ENCODE measurements at places on chromosomes 3 and 15.

DNA sequence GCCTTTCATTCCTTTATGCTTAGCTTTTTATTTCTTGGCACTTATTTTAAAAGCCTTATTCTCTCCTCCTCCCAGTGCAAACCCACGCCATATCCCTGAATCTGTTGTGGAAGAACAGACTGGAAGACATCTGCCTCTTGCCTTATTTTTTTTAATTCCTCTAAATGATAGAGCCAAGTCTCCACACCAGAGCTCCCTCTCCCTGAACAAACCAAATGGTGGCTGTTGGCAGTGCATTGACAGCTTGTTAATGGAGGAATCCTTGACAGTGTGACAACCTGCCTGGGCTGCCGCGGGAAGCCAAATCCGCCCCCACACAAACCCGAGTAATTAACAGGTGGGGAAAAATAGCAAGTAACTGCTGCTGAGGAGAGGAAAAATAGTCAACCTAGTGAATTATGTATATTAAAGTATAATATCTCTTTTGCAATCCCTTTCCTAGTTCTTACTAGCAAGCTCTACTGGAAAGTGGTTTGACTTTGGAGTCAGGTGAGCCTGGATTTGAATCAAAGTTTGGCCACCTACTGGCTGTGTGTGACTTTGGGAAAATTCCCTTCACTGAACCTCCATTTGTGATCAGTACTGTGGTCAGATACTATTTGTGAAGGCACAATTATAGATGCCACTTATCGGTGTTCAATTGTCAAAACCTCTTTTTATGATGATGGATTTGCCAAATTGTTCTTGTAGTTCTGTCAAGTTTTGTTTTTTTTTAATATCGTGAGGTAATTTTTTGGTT is 589.6 kb downstream of the PDCD6IP start:
- no peak for DNase-seq

DNA sequence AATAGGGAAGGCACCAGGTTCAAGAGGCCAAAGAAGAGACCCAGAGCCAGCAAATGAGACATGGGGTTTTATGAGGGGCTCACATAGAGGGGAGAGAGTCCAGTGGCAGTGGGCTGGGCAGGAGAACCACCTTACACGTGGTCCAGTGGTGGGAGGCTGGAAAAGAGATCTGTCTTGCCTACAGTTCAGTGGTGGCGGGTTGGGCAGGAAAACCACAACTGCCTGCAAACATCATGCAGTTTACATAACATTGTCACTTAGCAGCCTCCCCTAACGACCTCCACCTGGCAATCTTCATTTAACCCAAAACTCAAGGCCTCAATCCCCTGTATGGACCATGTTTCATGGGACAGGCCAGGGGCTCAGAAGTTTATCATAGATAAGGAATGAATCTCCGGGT is 29.1 kb downstream of the CRYGS start:
- DNase-seq: no peak

GRCh38 chr3:196976941-196977340 is 8.3 kb upstream of the PIGZ start:
- DNase-seq: no peak

- no peak for DNase-seq
These were observed 187.8 kb downstream of the SHQ1 start for GRCh38 chr3:72660270-72661114.

- DNase-seq: no peak
These were observed 15.2 kb downstream of the TRAIP start for GRCh38 chr3:49841126-49841696.

DNA sequence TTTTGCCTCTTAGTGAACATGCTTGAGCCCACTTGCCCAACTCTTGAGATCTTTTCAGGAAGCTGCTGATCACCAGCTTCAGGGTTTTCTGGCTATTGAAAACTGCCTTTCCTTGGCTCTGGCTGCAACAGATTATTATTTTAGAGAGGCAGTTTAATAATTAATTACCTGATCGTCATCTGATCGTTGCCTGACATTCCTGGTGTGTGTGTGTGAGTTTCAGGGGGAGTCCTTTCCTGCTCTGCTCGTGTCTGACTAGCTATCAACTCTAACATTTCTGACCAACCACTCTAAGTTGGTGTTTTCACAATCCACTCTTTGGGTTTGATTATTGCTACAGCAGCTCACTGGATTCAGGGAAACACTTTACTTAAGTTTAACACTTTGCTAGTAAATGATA is 84.3 kb upstream of the SPATA16 start:
- DNase-seq: no peak

DNA sequence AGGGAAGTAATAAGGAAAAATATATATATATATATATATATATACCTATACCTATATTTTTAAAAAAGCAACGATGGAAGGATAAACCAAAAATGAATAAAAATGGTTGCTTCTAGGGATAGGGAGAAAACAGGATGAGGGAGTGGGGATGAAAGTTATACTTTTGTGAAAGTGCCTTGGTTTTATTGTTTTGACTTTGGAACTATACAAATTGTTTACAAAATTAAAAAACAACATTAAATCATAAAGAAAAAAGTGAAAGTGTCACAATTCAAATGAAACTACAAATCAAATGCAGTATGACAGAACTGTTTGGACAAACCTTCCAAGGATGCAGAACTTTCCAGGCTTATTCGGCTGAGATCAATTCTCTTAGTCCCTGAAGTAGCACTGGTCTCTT is 54.4 kb downstream of the SLC24A1 start:
- no peak for DNase-seq

GRCh38 chr15:92606126-92606835 is 49.3 kb downstream of the FAM174B start:
- DNase-seq: no peak

DNA sequence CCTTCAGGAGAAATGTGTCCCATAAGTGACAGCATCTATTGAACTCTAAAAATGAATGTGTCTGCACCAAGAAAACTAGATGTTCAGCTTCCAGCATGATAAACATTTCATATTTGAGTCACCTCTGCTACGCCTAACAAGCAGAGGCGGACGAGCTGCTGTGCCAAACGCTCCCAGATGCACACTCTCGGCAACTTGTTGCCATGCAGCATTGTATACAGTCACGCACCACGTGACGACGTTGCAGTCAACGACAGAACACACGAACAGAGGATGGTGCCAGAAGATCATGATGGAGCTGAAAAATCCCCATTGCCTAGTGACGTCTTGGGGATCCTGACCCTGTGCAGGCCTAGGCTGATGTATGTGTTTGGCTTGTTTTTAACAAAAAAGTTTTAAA is 137.5 kb downstream of the XXYLT1 start:
- peak; percentile 12 for DNase-seq

DNA sequence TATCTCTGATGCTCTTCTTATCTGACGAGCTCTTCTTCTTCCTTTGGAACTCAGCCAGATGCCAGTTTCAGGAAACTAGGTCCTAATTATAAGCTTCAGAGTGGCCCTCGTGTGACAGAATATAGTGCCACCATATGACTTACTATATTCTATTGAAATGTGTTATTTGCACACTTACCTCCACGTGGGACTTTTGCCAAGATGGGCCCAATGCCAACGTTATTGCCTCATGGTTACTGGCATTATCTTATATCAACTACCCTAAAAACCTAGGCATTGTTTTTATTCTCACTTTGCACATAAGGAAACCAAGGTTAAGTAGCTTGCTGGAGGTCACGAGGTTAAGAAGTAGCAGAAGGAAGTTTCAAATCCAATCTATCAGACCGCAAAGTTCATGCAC is 71.3 kb upstream of the SLCO3A1 start:
- DNase-seq: no peak

GRCh38 chr3:131899021-131899420 is 135.8 kb downstream of the CPNE4 start:
- no peak for DNase-seq

DNA sequence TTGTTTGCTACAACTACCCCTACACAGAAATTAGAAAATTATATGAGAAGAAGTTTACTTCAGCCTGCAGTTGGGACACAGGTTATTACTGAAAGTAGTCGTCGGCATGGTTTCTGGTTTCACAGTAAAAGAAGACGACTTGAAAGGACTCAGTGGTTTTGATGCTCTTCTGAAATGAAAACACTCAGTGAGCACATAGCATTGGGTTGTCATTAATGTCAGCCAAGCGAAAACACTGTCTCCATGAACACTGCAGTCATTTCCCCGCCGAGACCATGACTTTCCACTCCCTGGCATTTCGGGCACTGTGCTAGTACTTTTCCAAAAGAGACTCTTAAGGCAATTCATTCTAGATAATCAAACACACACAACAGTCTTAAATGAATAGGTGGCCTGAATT is 69.2 kb upstream of the ICE2 start:
- no peak for DNase-seq

- peak; percentile 54 for DNase-seq
These were observed 534 bp downstream of the FRMD5 start for GRCh38 chr15:44194323-44195150.

DNA sequence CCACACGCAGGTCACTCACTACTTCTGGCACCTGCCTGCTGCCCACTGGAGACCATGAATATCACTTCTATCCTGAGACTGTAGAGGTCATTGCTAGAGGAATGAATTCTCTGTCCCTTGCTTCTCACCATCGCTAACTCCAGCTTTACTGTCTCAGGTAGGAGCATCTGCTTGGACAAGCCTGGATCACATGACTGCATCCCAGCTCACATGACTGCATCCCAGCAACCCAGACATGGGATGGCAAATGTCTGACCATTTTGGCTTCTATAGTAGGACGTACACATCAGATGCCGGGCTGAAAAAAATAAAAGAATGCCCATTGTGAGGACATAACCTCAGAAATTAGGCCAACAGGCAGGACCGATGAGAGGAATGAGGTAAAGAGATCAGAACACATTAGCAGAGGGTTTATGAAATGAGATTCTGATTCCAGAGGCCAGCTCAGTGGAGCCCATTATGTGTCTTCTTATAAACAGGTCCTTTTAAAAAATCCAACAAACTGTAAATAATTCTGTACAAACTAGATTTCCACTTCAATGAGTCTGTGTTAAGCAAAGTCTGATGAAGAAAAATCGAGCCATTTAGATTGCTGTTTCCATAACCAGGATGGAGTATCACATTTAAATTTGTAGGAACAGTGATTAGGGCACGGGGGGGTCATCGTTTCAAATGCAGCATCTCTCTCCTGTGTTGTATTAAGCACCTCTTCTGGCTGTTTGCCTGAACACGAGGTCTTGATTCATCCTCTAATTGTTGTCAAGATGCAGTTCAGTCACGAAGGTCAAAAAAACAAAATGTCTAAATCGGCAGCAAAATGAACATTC is 126.7 kb downstream of the MTHFS start:
- DNase-seq: no peak

GRCh38 chr15:34366271-34367065 is 528 bp downstream of the LPCAT4 start:
- DNase-seq: peak; percentile 16

DNA sequence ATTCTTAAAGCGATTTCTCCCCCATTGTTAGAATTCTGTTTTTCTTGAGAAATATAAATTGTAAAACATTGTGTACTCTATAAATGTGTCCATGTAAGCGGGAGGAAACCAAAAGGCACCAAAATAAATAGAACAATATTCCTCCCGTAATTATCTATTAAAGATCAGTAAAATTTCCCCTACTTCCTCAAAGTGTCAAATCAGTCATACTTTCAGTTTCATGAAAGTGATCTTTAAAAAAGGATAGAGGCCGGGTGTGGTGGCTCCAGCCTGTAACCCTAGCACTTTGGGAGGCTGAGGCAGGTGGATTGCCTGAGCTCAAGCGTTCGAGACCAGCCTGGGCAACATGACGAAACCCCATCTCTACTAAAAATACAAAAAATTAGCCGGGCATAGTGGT is 278.9 kb downstream of the MECOM start:
- DNase-seq: no peak

DNA sequence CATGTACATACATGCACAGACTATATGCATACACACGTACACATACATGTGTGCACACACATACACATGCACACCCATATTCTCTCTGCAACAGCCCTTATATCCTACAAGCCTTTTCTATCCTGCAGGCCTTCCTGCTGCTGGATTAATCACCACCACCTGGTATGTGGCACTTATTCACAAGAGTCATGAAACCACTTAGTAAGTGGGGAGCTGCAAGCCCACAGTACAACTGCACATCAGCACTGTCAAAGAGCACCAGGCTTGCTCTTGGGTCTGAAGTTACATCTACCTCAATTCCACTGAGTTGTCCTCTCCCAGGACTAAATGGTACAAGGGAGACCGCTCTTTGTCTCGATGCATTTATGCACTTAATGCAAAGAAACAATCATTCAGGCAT is 233.2 kb downstream of the KLF13 start:
- no peak for DNase-seq

- DNase-seq: peak; percentile 6
These were observed 3.4 kb downstream of the SNX33 start for GRCh38 chr15:75650908-75651809.

- no peak for DNase-seq
These were observed 167.2 kb downstream of the STXBP5L start for GRCh38 chr3:121075191-121075590.

DNA sequence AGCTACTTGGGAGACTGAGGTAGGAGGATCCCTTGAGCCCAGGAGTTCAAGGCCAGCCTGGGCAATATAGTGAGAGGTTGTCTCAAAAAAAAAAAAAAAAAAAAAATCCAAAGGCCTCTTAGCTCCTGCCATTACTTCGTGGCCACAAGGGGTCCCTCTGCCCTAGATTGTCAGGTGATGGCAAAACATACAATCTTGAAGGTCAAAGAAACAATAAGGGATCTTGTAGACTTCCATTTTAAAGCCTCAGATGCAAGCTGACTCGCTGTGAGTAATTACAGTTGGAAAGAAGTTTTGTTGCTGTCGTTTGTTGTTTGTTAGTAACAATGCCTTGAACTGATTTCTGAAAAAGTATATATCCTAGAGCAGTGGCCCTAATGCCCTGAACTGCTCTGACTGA is 55.9 kb upstream of the PLCL2 start:
- DNase-seq: no peak

DNA sequence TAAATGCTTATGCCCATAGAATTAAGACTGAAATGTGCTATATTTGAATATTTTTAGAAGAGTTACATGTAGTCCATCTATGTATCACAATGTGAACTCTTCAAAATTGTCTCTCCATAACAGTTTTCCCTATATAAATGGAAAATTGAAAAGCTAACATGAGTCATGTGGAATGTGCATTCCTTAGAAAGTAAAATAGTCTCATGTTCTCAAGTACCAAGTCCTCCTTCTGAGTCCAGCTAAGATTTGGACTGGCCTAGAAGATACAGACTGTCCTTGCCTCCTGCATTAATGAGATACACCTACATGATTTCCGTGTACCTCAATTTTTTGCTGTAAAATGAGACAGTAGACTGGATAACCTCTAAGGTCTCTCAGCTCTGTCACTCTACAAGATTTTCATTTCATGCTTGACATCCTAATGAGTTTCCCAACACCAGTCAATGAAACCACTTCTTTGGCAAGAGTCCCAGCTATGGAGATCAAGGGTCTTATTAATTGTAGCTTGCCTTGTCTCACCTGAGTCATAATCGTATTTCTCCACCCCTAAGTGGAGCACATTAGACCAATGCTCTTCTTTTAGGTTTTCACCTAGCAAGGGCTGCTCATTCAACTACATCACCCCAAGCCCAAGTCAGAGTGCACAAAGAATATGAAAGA is 350.6 kb upstream of the IL12A start:
- DNase-seq: no peak

Measured in midbrain (tissue), 1 donor.